ENCODE measurements at places on chromosomes 3 and 15.

GRCh38 chr15:64987136-64987535, 2.6 kb downstream of the SPG21 start:
- DNase-seq = no peak

GRCh38 chr3:129834580-129834979, 58.9 kb downstream of the TMCC1 start:
- DNase-seq = no peak

- DNase-seq = no peak
These were observed 2.7 kb downstream of the TM4SF18 start for GRCh38 chr3:149330609-149331331.

- no peak for DNase-seq
These were observed 14.7 kb upstream of the LMCD1 start for GRCh38 chr3:8486936-8487335.

DNA sequence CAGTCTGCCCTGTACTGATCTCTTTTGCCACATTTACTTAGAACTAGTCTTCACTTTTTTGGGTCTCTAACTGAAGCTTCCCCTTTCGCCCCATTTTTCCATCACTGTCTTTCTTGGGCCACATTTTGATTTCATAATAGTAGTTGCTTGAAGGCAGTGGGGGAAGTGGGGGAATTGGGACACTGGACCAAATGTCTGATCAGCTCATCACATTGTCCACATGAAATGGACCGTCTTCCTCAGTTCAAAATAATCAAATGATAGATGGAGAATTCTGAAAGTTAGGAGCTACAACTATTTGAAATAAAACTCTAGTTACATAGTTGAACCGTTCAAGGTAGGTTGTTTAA, 747 bp downstream of the PDCD6IP start:
- no peak for DNase-seq

GRCh38 chr3:110743202-110743601, 328.4 kb upstream of the NECTIN3 start:
- DNase-seq = no peak

- no peak for DNase-seq
These were observed 943.9 kb downstream of the ROBO1 start for GRCh38 chr3:78823859-78824258.

Measured in stimulated activated CD8-positive, alpha-beta memory T cell treated with anti-CD3 and anti-CD28 coated beads, Interleukin-15, amount 100 ng/mL, for 48 hours (primary cell).